ENCODE measurements at places on chromosomes 4 and X. TPM values are rescaled to one million over a fixed set of nuclear protein-coding genes. Genes with fewer than 3 reads are reported as not detected.

- no peak for DNase-seq
These were observed 107.6 kb downstream of the USP9X start for GRCh38 chrX:41192880-41193279.

- no peak for DNase-seq
These were observed 114.6 kb downstream of the ARHGAP6 start for GRCh38 chrX:11551151-11551550.

GRCh38 chrX:34848281-34848680 is 94.3 kb upstream of the FAM47B start:
- DNase-seq, result no peak

DNA sequence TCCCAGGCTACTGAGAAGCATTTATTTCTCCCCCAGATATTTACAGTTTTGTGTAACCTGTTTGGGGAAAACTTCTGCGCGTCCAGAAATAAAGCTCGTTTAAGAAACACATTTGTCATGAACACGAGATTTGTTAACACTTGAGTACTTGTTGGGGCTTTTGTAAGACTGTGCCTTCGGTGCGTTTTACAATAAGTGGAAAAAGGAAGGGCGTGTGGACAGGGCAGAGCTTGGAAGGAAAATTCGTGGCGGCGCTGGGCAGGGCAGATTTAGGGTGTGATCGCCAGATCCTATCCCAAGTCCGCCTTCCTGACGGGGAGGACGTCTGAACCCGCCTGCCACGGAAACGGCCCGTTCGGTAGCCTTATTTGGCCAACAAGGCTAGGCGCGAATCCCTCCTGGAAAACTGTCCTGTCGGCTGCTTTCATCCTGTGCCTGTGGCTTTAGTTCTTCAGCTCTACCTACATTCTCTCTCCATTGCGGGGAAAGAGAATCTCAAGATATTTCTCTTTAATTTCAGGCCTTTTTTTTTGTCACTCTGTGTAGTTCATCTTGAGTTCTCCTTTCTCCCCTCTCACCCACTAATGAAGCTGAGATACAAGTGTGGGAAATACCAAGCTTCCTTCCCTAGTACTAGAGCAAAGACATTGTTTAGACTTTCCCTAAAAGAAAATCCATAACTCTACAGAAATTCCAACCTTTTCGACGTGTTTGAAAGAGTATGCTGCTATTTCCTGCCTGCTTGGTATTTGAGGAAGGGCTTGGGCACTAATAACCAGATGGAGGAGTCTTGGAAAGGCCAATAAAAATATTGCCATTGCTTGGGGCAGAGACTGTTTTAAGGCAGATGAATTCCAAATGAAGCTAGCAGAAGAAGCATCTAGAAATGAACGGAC is 982 bp downstream of the PDLIM5 start:
- DNase-seq, result peak; percentile 89

DNA sequence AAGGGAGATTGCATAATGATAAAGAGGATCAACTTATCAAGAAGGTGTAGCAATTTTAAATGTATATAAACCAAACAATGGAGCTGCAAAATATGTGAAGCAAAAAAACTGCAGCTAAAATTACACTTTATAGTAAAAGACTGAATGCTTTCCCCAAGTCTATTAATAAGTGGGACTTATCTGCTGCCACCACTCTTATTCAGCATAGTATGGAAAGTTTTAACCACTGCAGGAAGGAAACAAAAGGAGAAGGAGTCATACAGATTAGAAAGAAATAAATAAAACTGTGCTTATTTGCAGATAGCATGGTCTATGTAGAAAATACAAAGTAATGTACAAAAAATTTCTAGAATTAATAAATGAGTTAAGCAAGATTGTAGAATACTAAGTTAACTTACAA is 94.1 kb upstream of the GK2 start:
- DNase-seq, result no peak

DNA sequence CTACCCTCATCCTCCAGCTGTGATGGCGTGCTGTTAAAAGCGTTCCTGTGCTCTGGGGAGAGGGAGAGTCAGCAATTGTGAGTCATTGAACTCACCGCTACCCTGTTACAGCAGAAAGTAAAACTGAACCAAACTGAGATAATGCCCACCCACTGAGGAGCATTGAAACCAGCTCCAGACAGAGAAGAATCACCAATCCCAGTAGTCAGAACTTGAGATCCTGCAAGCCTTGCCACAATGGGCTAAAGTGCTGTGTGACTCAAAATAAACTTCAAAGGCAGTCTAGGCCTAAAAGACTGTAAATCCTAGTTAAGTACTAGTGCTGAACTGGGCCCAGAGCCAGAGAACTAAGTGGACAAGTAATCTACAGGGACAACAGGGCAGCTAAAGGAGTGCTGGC is 1394.2 kb upstream of the DIAPH2 start:
- no peak for DNase-seq

DNA sequence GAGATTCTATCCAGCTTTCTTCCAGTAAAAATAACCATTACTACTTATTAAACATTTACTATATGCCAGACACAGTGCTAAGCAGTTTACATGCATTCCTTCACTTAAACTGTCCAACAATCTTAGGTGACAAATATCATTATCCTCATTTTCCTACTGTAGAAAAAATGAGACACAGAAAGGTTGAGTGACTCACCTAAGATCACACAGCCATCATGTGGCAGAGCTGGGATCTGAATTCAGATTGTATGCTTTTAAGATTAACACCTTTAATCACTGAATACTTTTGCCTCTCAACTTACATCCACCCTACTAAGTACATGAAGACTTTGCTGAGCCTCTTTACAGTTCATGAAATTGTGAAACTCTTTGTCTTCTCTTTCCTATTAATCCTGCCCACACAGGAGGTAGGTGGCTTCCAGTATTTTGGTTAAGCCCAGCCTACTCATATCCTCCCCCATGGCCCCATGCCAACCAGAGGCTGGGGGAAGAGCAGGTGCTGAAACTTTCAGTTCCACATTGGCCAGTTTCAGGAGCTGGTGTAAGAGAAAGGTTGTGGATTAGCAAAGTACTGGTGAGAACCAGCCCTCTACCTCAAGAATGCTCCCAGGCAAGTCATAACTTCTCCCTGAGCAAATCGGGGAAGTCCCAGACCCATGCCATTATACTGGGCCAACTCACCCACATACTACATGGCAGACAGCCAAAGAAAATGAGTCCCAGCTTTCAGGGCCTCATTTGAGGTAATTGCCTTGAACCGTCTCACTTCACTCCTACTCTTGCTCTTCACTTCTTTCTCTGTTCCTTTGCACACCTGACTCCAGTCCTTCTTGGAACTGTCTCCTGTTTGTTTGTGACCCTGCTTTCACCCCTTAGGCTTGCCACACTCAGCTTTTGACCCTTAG is 211.1 kb downstream of the GUCY2F start:
- no peak for DNase-seq

DNA sequence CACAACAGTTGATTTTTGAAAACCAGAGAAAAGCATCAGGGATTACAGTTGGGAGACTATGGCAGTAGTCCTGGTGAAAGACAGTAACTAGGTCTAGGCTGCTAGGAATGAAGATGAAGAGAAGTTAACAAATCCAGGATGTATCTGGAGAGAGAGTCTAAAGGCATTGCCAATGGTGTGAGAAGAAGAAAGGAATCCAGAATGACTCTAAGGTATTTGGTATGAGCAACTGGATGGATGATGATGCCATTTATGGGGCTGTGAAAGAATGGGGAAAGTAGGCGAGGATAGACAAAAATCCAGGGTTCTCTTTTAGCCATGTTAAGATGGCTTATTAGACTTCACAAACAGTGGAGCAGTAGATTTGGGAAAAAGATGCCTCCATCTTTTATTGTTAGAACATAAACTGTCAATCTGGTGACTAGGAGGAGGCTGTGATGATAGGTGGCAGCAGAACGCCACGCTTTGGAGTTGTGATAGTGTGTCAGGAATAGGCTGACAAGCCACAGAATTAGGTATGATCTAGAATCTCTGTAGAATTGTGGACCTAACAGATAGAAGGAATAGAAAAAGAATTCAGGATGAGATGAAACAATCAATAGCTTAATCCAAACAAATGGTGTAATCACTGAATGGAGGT is 27.3 kb upstream of the JADE1 start:
- DNase-seq, result no peak

GRCh38 chrX:54064564-54064963 is 20.3 kb upstream of the PHF8 start:
- DNase-seq, result no peak

- DNase-seq, result peak; percentile 46
These were observed 16.4 kb downstream of the TCEANC start for GRCh38 chrX:13669246-13669737.

- DNase-seq, result no peak
These were observed 13.8 kb downstream of the APBB2 start for GRCh38 chr4:41200486-41201017.

DNA sequence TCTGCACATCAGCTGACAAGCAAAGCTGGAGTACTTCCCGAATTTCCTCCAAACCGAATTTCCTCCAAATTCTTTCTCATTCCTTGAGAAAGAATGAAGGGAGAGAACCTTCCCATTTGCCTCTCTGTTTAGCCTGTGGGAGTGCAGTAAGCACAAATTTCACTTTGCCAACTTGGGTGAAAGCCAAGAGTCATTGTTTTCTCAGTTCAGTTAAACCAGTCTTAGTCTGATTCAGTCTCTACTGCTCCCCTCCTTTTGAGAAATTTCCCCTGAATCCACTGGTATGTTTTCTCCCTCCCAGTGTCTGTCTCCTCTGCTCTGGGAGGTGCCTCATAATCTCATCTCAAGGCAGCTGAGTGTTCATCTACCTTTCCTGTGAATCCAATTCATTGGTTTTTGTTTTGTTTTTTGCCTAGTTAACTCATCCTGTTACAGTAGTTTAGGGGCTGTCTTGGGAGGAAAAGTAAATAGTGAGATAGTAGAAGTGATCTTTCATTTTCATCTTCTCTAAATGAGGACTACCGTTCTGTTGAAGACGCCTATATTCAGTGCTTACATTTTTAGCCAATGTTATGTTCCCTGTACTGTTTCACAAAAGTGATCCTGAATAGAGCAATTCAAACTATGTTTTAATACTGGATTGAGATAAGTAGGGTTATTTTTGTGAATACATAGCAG is 49.0 kb downstream of the SYTL5 start:
- DNase-seq, result no peak

DNA sequence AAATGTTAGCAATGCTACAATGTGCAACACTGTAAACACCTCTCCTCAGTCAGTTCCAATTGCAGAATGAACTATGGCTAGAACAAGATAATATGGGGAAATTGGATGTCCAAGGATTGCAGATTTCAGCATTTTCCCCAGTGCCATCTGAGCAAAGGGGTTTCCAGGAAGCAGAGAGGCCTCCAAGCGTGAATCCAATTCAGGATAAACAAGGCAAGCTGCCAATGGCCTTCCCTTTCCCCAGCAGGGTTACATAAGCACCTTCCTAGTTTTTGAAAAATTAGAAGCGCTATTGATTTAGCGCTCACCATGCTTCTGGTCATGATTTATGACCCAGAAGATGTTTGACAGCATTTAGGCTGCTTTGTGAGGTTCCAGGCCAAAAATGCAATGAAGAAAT is 223.0 kb upstream of the GATB start:
- no peak for DNase-seq

DNA sequence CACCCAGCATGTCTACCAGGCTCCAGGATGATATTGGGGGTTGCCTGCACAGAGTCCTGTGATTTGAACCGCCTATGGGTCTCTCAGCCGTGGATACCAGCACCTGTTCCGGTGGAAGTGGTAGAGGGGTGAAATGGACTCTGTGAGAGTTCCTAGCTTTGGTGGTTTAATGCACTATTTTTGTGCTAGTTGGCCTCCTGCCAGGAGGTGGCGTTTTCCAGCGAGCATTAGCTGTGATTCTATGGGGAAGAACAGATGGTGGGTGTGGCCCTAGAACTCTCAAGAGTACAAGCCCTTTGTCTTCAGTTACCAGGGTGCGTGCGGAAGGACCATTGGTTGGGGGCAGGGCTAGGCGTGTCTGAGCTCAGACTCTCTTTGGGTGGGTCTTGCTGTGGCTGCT is 316.9 kb upstream of the AMOT start:
- DNase-seq, result no peak

DNA sequence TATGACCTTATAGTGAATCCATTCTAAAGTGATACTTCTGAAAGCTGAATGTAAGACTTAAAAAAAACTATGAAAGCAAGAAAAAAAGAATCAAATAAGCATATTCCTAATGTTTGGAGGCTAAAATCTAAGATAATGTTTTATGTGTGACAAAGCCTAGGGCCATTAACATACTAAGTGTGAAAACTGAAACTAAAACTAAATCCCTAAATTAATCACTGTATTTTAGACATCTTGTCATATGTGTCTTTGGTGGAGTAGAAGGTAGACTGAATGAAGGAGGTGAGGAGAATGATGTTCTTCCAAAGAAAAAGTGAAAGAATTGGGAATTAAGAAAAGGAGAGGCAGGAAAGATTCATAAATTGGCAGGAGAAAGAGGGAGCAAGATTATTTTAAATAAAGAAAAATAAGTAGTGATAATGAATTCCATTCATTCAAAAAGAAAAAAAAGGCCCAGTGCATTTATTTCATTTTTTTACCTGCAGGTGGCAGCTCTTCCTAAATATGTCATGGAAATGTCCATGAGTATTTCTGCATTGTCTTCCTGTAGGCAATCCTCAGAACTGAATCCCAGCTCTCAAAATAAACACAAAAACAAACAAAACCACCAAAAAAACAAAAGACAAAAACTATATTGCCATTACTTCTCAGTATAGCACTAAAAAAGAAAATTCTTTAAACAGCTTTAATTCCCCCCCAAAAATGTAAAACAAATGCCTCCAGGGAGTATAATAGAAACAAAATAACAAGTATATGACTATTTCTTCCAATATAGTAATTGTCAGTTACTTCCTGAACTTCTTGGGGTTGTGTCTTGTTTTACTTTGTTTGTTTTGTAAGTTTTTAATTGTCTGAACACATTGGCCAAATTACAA is 17.0 kb upstream of the AP1AR start:
- DNase-seq, result no peak

- no peak for DNase-seq
These were observed 100.9 kb upstream of the RXFP1 start for GRCh38 chr4:158420782-158421181.

Gene MAOB
- 163 TPM for total RNA-seq

Gene CFAP99
- total RNA-seq, result not detected

Gene NSUN7
- total RNA-seq, result not detected

Gene AMOT
- total RNA-seq, result 3.2 TPM

Gene ENPP6
- 0.05 TPM for total RNA-seq

Gene MGAT4D
- total RNA-seq, result not detected

Gene UGT2B15
- total RNA-seq, result not detected

Gene CFAP47
- total RNA-seq, result not detected

Gene STAG2
- total RNA-seq, result 32.3 TPM

Gene FAM9C
- 0.24 TPM for total RNA-seq

Gene NCBP2L
- not detected for total RNA-seq
